ENCODE measurements at places on chromosomes 4 and X.

DNA sequence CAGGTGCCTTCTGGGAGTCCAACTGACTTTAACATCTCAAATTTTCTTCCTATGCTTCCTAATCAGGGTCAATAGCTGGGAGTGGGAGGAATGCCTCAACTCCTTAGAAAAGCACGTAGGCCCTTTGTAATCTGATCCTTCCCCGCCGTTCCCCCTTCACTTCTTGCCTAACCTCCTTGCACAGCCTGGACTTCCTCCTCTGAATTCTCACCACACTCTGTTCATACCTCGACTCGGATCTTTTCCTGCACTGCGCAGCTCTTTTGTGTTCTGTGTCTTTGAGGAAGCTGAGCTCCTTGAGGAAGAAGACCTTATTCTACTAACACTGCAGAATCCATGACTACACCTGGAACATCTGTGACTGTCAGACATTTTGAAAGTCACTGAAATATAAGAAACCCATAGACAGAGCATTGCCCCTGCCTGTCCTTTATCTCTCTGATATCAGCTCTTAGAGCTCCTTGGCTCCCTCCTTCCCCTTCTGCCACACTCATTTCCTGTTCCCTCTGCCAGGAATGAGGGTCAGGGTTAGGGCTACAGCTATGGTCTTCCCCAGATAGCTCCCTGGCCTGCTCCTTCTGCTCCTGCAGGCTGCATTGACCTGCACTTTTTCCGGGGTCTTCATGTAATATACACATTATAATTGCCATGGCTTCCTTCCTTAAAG, 140.2 kb upstream of the LDB2 start:
- DNase-seq = no peak

GRCh38 chr4:145545538-145546174, 64.0 kb downstream of the SMAD1 start:
- no peak for DNase-seq

DNA sequence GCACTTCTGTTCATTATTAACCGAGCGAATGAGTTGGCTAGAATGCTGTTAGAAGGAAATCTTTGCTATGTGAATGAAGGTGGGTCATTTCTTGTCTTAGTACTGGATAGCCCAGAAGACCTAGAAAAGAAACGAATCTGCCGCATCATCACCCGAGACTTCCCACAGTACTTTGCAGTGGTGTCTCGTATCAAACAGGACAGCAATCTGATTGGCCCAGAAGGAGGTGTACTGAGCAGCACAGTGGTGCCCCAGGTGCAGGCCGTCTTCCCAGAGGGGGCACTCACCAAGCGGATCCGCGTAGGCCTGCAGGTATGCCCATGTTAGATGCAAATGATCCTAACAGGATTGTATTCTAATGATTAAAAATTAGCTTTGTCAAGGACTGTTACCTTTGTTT, 286.3 kb downstream of the ANK2 start:
- DNase-seq = no peak

DNA sequence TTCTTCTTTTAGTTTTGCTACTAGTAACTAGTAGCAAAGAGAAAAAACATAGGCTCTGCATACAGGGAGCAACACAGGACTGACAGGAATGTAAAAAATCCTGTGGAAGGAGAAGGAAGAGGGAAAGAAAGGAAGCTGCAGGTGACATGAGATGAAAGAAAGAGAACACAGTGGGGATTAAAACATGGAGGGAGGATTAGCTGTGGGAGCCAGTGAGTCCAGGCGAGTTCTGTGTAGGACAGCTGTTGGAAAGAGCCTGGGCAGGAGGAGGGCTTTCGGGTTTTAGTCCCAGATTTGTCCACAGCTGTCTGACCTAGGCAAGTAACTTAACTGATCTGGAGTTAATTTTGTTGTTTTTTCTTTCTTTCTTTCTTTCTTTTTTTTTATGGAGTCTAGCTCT, 21.6 kb downstream of the CCNG2 start:
- DNase-seq = no peak

- no peak for DNase-seq
Measured at GRCh38 chr4:86446996-86447395, 87.1 kb upstream of the MAPK10 start.

DNA sequence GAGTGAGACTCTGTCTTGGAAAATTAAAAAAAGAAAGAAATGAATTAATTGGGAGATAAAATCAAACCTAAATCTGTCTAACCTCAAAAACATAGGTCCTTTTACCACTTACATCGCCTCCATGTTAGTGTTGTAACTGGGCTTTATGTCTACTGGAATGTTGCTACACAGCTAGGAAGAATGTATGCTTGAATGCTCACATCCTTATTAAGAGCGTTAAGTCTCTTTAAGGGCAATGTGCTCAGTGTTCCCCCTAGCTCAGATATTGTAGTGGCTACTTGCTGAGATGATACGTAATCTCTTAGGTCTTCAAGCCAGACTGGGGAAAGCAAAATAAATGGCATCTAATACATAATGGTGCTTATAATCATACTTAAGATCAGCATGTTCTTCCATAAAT, 1072.8 kb downstream of the PDHA2 start:
- DNase-seq = no peak

DNA sequence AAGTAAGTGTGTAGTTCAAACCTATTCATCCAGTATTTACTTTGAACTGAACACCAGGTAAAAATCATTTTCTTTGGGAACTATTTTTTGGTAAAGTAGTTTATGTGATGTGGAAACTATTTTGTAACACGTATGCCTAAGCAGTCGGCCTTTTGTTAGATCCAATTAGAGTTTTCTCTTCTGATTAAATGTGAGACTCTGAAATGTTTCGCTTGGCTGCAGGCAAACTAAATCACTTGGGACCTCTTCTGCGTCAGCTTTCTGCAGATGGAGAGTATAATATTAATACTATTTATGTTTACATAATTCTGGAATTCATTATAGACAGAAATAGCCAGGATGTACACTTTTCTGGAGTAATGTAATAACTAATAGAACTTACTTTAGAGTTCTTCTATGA, 46.9 kb downstream of the BMPR1B start:
- DNase-seq = no peak

DNA sequence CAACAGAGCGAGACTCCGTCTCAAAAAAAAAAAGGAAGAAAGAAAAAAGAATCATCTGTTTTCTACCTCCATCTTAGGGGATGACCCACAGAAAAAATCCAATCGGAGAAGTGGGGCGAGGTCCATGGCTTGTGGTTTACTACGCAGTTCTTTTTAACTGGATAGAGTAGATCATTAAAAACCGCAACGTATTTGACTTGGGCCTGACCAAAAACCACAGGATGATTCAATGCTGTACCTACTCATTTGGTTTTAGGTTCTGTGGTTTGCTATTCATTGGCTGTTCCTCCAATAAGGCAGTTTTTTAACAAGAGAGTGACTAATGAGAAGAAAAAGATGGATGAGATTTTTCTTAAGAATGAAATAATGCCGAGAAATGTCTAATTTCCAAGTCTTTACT, 83.7 kb downstream of the FREM3 start:
- DNase-seq = no peak

DNA sequence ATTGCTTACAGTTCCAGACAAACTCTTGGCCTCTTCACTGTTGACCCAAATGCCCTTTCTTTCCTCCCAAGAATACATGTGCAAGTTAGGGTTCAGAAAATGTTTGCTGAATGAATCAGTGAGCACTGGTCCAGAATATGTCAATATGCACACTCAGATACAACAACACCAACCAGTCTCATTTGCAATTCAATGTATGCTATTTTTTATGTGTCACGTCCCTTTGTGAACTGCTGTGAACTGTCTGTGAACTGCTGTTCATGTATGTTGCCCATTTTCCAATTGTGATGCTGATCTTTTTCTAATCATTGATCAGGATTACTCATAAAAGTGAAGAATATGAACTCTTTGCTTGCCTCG, 17.8 kb downstream of the GAB3 start:
- DNase-seq = no peak

GRCh38 chr4:25021216-25021615, 9.5 kb downstream of the LGI2 start:
- DNase-seq = no peak

- no peak for DNase-seq
Measured at GRCh38 chr4:100386270-100386669, 131.6 kb downstream of the EMCN start.

DNA sequence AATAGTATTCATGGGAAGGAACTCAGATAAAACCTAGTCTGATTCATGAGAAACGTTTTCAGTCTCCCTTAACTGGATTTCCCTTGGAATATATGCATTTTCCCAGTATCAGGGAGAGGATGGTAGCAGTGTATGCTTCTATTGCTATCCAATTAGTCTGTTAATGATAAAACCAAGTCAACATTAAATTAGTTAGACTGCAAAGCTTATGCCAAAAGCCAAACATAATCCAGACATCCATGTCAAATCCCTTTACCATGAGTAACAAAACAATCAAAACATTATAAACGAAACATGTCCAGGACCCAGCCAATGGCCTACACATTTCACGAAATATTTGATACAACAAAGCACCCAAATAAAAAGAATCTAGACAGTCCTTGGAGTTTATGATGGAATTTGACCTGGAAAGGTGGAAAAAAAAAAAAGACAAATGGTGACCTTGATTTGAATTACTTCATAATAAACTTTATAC, 34.5 kb upstream of the VEGFD start:
- DNase-seq = no peak

GRCh38 chrX:39149761-39150160, 348.5 kb downstream of the MID1IP1 start:
- peak; percentile 76 for DNase-seq

DNA sequence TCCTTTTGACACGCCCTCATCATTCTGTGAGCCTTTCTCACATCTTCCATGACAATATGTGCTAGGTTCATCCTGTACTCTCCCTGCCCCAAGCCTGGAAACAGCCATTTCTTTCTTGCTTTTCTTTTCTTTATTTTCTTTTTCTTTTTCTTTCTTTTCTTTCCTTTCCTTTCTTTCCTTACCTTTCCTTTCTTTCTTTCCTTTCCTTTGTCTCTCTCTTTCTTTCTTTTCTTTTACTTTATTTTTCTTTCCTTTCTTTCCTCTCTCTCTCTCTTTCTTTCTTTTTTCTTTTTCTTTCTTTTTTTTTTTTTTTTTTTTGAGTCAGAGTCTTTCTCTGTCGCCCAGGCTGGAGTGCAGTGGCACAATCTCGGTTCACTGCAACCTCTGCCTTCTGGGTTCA, 14.6 kb downstream of the PPP1R3F start:
- no peak for DNase-seq

DNA sequence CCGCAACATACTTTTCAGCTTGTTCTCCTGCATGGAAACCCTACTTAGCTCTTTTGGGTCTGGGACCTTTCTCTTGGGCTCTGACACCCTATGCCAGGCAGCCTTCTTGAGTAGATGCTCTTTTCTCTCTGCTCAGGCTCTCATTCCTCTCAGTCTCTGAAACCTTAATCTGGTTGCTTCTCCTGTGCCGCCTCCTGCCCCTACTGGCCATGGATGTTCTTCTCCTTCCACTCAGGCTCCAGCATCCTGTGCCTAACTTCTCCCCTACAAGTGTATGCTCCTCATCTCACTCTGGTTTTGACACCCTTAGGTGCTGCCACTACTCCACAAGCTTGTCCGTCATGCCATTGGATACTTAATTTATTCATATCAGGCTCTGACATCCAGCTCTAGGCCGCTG, 15.2 kb downstream of the BLTP1 start:
- DNase-seq = no peak

- DNase-seq = no peak
Measured at GRCh38 chr4:157004279-157005161, 32.9 kb upstream of the PDGFC start.

DNA sequence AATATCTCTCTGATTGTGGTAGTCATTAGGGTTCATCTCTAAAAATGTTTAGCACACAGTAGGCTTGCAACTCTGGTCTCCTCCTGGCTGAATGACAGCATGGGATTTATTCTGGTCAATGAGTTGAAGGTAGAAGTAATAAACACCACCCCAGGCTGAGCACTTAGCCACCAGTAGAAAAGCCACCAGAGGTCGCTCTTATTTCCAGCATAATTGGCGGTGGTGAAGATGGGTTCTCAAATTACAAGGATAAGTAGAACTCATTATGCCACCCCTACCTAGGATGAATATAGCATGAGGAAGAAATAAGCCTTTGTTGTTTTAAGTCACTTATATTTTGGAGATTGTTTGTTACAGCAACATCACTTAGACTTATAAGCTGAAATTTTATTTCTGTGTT, 302.7 kb downstream of the GPM6A start:
- DNase-seq = peak; percentile 0

GRCh38 chr4:106588891-106589290, 220.3 kb upstream of the GIMD1 start:
- no peak for DNase-seq

DNA sequence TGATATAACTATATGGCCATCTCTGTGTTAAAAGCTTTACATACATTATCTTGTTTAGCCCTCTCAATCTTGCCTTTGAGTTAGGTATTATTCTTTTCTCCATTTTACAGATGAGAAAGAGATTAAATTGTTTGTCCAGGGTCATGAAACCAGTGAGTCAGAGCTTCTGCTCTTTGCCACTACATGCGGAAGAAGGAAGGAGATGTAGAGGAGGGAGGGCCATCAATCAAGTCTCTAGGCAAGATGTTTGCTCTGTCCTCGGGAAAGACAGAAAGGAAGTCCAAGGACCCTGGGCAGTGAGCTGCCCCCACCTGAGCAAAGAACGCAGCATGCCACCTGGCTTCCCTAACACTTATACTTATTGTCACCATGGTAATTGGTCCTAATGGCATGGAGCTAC, 133.7 kb upstream of the IL1RAPL2 start:
- DNase-seq = no peak

GRCh38 chrX:146355440-146355839, 454.1 kb upstream of the CXorf51B start:
- no peak for DNase-seq

- DNase-seq = no peak
Measured at GRCh38 chrX:154448484-154448883, 4.5 kb downstream of the FAM50A start.

DNA sequence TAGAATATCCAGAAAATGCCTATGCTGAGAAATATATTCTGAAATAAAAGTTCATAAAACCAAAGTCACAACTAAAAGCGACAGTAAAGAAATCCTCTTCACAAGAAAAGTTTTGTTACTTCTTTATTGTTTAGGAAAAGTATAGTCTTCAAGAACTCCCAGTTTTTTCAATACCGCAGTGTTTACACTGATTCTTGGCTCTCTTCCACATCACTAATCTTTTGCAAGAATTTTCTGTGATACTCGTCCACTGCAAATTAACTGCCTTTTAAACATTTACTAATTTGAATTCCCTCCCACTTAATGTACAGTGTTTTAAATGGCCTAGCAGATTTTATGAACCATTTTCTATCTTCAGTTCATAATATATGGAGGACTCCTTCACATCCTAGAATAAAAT, 65.1 kb downstream of the HPGDS start:
- DNase-seq = no peak

Data from NCI-H2227 treated with DMSO at 0.1 percent for 48 hours (cell line).